Endodermal cell (in vitro differentiated cells): ENCODE measurements at places on chromosomes 4 and X. TPM values are rescaled to one million over a fixed set of nuclear protein-coding genes. Genes with fewer than 3 reads are reported as not detected.

GRCh38 chr4:155565776-155566175 is 100.9 kb upstream of the GUCY1A1 start:
- DNase-seq, result no peak

DNA sequence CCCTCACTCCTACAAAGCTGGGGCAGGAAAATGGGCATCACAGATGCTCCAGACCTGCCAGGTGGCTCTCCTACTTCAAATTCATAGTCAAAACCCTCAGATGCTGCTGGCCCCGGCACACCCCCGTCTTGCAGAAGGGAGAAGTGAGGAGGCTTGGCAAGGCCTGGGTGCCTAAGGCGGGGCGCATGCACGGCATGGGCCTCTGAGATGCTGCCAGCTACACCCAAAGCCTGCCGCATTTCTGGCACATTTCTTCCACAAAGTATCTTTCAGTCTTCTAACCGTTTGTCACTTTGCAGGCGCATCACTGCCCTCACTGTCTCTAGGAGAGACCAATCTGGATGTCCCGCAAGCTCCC is 19.6 kb downstream of the WDR1 start:
- no peak for DNase-seq

DNA sequence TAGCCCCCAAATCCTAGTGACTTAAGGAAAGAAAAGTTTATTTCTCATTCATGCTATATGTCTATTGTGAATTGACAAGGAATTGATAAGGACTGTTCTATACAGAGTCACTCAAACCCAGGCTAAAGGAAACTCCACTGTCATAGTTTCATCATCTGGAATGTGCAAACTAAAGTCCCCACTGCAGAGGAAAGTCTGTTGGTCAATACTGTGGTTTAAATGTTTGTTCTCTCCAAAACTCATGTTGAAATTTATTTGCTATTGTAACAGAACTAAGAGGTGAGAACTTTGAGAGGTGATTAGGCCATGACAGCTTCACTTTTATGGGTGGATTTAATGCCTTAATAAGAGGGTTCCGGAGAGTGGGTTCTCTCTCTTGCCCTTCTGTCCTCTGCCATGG is 149.6 kb downstream of the COX18 start:
- no peak for DNase-seq

DNA sequence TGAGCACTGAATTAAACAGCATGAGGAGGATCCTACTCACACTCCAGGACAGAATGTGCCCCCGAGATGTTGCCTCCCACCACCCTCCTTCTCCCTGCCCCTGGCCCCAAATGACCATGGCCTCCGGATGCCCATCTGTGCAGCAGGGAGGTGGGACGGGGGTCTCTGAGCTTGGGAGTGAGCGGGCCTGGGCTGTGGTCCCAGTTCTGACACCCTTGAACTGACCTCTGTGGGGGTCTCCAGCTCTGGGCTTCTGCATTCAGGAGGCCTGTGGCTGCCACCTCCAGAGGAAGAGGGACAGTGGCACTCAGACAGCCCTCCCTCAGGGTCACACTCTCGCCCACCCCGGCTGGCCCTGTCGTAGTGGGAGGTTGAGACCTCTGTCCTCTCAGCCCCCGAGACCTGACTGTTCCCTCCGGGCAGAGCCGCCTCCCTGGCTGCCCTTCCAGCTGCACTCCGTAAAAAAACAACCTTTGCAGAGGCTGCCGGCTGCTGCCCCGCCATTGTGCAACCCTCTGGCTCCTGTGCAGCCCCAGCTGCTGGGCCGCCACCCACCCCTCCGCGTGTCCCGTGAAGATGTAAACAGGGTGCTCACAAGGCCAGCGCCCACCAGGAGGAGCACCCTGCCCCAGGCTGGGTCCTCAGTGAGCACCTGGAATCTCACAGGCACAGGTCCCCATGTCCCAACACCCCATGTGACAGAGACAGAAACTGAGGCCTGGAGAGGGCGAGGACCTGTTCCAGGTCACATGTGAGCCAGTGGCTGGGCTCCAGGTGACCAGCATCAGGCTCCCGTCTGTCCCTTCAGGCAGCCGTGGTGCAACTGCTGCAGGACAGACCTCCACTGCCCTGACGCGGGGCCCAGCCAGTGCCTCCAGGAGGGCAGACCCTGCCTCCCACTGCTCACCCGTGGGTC is 39.6 kb downstream of the HTRA3 start:
- DNase-seq, result peak; percentile 45

GRCh38 chr4:146916479-146917076 is 29.1 kb downstream of the TTC29 start:
- no peak for DNase-seq

GRCh38 chr4:16289897-16290554 is 63.8 kb upstream of the TAPT1 start:
- no peak for DNase-seq

- no peak for DNase-seq
These were observed 16.4 kb downstream of the FGF2 start for GRCh38 chr4:122842984-122843531.

DNA sequence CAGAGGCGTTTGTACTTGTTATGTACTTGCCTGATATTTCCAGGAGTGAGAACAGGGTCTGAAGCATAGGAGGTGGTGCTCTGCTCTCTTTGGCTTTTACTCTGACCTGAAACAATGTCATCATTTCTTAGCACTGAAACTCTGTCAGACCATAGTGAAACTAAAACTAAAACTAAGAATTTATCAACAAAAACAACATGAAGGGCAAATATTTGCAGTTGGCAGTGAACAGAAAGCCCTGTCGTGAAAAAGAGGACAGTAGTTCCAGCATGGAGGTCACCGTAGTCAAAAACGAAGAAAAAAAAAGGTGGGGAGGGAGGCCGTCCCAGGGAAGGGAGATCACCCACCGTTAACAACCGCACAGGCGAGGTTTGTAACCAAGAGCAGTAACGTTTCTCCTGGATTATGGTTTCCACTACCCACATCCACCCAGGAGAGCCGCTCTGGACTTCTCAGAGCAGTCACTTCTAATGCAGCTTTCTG is 97.5 kb downstream of the ANK2 start:
- DNase-seq, result no peak

DNA sequence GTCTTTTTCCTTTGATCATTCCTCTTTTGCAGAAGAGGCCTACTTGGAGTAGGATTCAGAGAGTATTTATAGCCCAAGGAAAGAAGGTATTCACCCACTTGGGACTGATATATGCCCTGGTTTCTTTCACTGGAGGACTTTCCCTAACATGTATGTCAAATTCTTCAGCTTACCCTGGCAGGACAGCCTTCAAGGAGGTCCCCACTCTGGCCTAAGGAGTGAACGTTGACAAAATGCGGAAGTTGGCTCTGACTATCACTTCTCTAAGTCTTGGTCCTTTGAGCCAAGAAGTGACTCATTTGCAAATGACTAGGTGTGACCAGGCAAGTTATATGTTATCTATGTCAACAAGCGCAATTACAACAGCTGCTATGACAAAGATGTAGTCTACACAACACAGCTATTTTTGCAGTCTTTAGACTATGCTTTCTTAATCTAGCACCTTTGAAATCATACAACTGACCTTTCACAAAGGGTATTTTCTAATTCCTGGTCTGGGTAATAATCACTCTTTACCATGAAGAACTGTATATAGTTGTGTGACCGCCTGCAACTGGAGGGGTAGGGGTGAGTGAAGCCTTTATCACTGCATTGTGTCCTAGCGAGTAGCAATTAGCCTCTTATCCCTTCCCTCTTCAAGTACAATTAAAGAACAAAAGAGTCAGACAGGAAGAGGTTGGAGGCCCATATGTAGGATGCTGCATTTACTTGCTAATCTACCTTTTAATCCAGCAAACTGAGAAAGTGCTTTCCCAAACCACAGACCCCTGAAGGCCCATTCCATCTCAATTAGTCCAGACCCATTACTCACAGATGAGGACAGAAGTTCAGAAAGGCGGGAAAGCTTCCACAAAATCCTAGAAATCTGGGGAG is 50.1 kb downstream of the RASGEF1B start:
- DNase-seq, result peak; percentile 65

- DNase-seq, result no peak
These were observed 65.6 kb downstream of the DCAF8L1 start for GRCh38 chrX:27915617-27916016.

GRCh38 chrX:44415639-44416386 is 72.3 kb upstream of the EFHC2 start:
- DNase-seq, result no peak

DNA sequence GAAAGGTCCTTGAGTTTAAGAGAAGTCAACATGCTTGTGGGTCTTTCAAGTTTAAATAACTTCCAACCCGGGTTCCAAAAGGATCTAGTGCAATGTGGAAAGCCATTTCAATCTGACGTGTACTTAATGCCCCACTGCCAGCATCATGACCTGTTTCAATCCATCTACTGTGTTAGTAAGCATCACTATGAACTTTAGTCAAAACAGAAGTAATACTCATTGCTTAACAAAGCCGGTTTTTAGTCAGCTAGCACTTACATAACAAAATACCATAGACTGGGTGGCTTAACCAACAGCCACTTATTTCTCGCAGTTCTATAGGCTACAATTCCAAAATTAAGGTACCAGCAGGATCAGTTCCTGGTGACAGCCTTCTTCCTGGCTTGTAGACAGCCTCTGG is 677.5 kb downstream of the DMD start:
- no peak for DNase-seq

- no peak for DNase-seq
These were observed 139.6 kb downstream of the DCLK2 start for GRCh38 chr4:150217808-150218207.

- DNase-seq, result no peak
These were observed 169.0 kb downstream of the ADAM29 start for GRCh38 chr4:175087145-175087544.

DNA sequence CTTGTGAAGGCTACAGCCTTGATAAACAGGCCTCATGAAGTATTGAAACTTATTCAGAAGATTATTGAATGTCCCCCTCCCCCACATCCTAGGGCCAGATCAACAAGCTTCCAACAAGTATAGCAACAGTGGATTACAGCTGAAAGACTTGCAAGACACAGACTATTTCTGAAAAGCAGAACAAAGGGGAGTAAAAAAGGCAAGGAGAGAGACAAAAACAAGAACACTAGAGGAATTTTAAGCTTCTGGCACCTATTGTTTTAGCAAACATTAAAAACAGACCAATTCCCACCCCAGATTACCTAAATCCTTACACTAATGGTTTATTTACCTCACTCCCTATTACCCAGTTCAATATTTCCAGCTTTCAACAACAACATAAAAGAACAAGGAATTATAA is 446.3 kb upstream of the FSTL5 start:
- no peak for DNase-seq

DNA sequence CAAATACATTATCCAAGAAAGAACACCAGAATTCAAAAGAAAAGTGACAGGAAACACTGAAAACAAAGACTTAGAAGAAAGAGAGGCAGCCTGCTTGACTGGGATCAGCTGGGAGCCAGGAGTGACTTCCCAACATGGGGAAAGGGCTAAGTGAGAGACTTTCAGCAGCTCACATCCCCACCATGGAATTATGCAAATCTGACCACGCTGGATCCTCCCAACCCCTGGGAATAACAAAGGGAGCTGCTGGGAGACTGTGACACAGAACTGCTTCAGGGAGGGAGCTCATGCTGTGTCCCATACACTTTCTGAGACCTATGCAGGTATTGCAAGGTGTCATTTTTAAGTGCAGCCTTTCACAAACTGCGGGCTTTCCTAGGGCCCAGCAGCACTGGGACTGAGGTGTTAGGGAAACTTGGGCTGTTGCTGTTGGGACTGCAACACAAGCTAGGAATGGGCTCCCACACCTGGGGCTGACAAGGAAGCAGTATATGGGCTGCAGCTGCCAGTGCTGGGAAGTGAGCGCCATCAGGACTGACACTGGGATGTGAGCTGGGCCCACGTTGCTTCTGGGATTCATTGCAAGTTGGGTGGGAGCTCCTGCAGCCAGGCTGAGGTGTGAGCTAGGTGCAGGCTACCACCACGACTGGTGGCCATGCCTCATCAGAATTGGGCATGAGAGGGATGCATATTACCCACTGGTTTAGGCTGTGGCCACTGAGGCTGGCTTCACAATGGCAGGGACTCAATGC is 139.1 kb downstream of the KDR start:
- peak; percentile 90 for DNase-seq

- DNase-seq, result no peak
These were observed 5.7 kb upstream of the SLC25A6 start for GRCh38 chrX:1397441-1398270.

GRCh38 chr4:184310171-184310567 is 92.5 kb upstream of the ENPP6 start:
- peak; percentile 69 for DNase-seq

SPP1 gene
- 0.31 to 1.4 TPM (median 0.76 TPM) in 3 replicates for total RNA-seq

MAGEE1 gene
- 4.4 to 10.9 TPM (median 9.6 TPM) in 3 replicates for total RNA-seq

NAP1L3 gene
- total RNA-seq, result 19.3 and 20.5 TPM in 2 replicates

DCK gene
- 15.3 and 15.5 TPM in 2 replicates for total RNA-seq

SLC6A8 gene
- 120 to 122 TPM (median 121 TPM) in 3 replicates for total RNA-seq

RPL39 gene
- 1,992 and 2,055 TPM in 2 replicates for total RNA-seq

ZNF718 gene
- 12.9 and 15.8 TPM in 2 replicates for total RNA-seq

UGT2B7 gene
- total RNA-seq, result not detected in 2 replicates

FGF5 gene
- 0.32 and 1.6 TPM in 2 replicates for total RNA-seq

CLNK gene
- not detected in 3 replicates for total RNA-seq
